ENCODE measurements at places on chromosomes 4 and X.

GRCh38 chr4:99693140-99693539 lies 35.5 kb upstream of the C4orf54 start:
- DNase-seq = no peak

DNA sequence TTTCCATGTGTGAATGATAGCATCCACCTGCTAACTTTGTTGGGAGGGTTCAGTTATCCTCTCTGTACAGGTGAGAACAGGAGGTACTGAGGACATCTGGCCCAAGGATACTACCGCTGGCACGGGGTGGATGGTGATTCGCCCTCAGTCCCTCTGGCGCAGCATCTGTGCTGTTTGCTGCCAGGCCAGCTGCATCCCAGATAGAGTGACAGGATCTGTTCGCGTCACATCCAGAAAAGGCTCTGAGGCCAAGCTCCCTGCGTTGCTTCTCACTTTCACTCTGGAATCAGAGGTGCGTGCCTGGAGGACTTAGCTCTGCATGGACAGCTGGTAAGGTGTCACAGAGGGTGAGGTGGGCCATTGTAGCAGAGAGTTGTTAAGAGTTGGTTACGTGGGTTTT lies 95.4 kb downstream of the TBL1X start:
- no peak for DNase-seq

GRCh38 chrX:133495464-133496391 lies 80.4 kb upstream of the GPC4 start:
- DNase-seq = no peak

- no peak for DNase-seq
These were observed 117.9 kb downstream of the RASL11B start for GRCh38 chr4:52979821-52980590.

GRCh38 chr4:677431-678293 lies 3.3 kb downstream of the MYL5 start:
- DNase-seq = peak; percentile 19

DNA sequence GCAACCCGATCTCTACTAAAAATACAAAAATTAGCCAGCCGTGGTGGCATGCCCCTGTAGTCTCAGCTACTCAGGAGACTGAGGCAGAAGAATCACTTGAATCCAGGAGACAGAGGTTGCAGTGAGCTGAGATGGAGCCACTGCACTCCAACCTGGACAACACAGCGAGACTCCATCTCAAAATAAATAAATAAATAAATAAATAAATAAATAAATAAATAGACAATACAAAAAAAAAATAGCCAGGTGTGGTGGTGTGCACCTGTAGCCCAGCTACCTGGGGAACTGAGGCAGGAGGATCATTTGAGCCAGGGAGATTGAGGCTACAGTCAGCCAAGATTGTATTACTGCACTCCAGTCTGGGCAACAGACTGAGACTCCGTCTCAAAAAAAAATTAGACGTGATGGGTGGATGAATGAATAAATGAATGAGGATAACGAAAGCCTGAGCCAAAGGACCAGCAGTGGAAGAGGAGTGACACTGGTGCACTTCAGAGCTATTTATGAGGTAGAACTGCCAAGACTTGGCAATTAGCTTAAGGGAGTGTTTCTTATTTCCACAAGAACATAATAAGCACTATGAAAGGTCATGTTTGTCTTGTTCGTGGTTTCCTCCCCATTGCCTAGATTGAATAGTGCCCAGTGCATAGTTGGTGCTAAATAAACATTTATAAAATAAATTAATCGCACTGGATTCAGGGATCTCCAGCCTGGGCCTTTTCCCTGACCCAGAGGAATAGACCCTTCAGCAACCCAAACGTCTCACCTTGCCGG lies 232.2 kb downstream of the IDS start:
- DNase-seq = no peak

DNA sequence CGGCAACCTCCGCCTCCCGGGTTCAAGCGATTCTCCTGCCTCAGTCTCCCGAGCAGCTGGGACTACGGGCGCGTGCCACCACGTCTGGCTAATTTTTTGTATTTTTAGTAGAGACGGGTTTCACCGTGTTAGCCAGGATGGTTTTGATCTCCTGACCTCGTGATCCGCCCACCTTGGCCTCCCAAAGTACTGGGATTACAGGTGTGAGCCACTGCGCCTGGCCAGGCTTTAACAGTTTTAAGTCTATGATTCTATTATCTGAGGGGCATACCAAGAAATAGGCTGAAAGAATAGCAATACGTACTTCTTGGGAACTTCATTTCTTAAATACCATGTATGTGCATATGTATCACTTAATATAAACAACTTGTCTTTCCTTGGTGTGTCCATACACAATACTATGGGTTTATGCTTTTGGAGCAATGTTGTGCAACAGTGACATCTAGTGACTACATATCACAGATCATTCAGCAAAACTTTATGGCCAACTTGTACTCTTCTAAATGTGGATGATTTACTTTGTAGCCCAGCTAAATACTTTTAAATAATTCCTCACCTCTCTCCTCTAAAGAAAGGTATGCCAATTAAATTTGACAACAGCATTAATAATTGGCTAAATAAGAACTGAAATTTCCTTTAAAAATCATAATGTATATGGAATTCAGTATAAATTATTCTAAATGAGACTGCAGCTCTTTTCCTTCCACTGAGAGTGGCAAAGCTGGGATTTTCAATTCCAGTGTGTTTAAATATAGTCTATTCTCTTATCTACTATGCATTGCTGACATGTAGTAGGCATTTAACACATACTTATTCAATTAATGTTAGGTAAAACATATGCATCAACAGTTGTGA lies 10.4 kb downstream of the SLC9B1 start:
- peak; percentile 35 for DNase-seq

DNA sequence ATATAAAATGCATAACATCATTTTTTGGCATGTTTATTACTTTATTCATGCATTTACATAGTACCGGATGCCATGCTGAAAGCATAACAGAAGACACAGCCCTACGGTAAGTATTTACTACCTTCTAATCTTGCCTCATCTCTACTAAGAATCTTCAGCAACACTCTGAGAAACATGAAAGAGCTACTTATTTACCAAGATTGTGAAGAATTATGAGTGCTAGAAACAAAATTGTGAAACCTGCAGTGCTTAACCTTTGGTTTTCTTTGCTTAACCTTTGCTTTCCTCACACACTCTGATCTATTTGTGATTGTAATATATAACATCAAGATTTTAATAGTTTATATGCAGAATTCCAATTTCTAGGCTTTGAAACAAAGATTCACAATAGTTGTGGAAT lies 7.4 kb downstream of the ANTXR2 start:
- no peak for DNase-seq

- DNase-seq = no peak
These were observed 198.8 kb upstream of the BMP3 start for GRCh38 chr4:80831383-80832361.

DNA sequence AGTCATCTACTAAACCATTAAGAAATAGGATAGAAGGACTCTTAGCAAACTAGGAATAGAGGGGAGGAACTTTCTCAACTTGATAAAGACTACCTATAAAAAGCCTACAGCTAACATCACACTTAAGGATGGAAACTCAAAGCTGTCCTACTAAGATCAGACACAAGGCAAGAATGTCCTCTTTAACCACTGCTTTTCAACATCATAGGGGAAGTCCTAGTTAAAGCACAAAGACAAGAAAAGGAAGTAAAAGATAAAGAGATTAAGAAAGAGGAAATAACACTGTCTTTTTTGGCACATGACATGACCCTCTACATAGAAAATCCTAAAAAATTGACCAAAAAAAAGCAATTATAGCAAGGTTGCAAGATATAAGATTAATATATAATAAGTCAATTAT lies 136.6 kb downstream of the FBXW7 start:
- DNase-seq = no peak

DNA sequence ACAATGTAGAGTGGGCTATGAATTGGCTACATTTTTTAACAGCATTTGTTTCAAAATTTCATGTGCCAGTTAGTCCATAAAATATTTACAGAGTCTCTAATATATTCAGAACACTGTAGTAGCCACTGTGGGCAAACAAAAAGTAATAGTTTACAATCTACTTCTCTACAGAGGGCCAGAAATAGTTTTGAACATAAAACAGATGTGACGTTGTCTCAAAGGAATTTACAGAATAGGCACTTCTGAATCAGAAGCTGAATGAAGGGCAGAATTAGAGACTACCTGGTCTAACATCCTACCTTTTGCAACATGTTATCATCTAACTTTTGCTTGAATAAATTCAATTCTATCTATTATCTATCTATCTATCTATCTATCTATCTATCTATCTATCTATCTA lies 811.9 kb upstream of the EPHA5 start:
- DNase-seq = no peak

DNA sequence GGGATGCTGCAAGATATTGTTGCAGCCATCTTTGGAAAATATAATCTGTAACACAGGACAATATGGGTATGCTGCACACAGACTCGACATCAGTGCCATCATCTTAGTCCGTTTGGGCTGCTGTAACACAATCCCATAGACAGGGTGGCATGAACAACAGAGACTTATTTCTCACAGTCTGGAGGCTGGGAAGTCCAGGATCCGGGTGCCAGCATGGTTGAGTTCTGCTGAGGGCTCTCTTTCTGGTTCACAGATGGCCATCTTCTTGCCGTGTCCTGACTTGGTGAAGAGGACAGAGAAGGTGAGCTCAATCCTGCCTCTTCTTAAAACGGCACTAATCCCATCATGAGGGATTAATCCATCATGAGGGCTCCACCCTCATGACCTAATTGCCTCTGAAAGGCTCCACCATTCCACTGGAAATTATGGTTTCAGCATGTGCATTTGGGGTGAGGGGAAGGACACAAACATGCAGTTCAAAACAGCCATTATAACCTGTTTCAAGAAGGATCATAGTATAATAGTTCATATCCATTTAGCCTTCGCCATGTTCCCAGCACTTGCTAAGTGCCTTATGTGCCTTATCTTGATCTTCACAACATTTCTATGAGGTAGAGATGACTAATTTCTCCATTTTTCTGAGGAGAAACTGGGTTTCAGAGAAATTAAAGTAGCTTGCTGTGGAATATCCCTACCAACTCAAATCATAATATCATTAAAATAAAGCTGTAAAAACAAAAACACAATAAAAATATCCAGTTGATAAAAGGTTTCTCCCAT lies 27.9 kb upstream of the SPP1 start:
- no peak for DNase-seq
